CD4-positive, alpha-beta T cell treated with Interferon alpha-2 for 1 hour (primary cell): ENCODE measurements at places on chromosomes 13 and 19.

DNA sequence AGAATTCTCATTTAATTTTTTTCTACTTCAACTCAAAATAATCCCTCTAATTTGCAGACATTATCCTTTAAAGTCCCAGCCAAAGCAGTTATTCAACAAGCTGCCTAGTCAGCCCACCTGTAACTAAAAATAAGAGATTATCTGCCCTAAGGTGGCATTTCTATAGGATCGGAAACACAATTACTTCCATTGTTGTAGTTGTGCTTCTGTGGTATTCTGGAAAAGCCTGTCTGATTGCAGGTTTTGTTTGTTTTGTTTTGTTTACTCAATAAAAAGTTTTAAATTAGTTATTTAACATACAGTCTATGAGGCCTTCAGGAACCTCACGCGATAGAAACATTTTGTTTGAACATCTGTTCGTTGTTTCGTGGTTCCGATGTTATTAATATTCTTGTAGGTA lies 101.0 kb downstream of the ZIC5 start:
- no peak for DNase-seq

DNA sequence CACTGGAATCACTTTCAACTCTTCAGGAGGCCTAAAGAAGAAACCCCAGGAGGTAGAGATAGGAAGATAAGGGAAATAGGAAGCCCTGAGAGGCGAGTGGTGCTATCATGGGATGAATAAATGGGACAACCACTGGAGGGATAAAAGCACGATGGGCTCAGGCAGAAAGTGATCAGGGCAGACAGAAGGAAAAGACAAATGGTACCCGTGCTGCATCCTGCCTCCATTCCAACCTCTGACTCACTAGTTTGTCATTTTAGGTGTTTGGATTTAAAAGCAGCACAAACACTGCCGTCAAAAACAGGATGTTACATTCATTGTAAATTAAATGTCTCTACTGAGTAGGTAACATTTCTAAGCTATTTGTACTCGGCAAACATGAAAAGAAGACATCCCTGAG lies 314.3 kb upstream of the HTR2A start:
- DNase-seq = no peak

DNA sequence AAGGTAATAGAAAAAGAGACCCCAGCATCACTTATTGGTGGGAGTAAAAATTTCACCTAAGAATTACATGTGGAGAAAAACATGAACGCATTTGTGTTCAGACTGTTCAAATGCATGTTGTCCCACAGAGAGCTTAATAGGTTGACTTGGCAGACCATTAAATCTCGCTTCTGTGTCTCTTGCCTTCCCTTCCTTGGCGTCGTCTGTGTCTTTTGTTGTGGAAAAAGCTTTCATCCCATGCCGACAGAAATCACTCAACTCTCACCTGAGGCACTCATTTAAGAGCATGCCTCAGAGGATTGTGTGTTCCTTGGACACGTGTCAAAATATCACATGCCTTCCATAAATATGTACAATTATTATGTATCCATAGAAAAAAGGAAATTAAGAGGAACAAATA lies 24.4 kb upstream of the CACNA1A start:
- DNase-seq = no peak

GRCh38 chr19:10228920-10229319 lies 2.2 kb downstream of the S1PR2 start:
- DNase-seq = peak; percentile 46

- no peak for DNase-seq
Observed at GRCh38 chr19:47587295-47587694, 14.3 kb upstream of the ZNF541 start.
